ENCODE measurements at places on chromosomes 12 and 14. TPM values are rescaled to one million over a fixed set of nuclear protein-coding genes. Genes with fewer than 3 reads are reported as not detected.

The PTPN21 gene
- polyA plus RNA-seq = 11.9 TPM

The NINJ2 gene
- 2.8 TPM for polyA plus RNA-seq

The CD69 gene
- 12.3 TPM for polyA plus RNA-seq

The RNASE7 gene
- polyA plus RNA-seq = 0.09 TPM

The CFAP54 gene
- polyA plus RNA-seq = 0.46 TPM

The ATN1 gene
- polyA plus RNA-seq = 66.6 TPM

The CELA1 gene
- not detected for polyA plus RNA-seq

The CLEC4A gene
- 5.3 TPM for polyA plus RNA-seq

The BATF gene
- 0.67 TPM for polyA plus RNA-seq

The SCAF11 gene
- 85.0 TPM for polyA plus RNA-seq

The LRFN5 gene
- 2.3 TPM for polyA plus RNA-seq

The BIN2 gene
- 7.0 TPM for polyA plus RNA-seq

The RPL10L gene
- 0.70 TPM for polyA plus RNA-seq

The ATXN7L3B gene
- 44.0 TPM for polyA plus RNA-seq

The ATF7IP gene
- polyA plus RNA-seq = 32.0 TPM

The CLEC4C gene
- 0.07 TPM for polyA plus RNA-seq

The SRRM4 gene
- polyA plus RNA-seq = 1.6 TPM

The SLCO1B3 gene
- not detected for polyA plus RNA-seq

The MANSC4 gene
- 0.19 TPM for polyA plus RNA-seq

The WIF1 gene
- polyA plus RNA-seq = 33.1 TPM

The TC2N gene
- 24.6 TPM for polyA plus RNA-seq

The EXOC3L4 gene
- polyA plus RNA-seq = 33.7 TPM

The GLT1D1 gene
- 0.91 TPM for polyA plus RNA-seq

The FAM90A1 gene
- polyA plus RNA-seq = 0.91 TPM

The ADAMTS20 gene
- polyA plus RNA-seq = 0.49 TPM

The RASAL1 gene
- polyA plus RNA-seq = 0.69 TPM

The IL26 gene
- polyA plus RNA-seq = 0.10 TPM

The IFNG gene
- polyA plus RNA-seq = 0.13 TPM

The MON2 gene
- 49.1 TPM for polyA plus RNA-seq

The OVCH1 gene
- polyA plus RNA-seq = 0.28 TPM

The MGAT4C gene
- 0.43 TPM for polyA plus RNA-seq

The FAM234B gene
- polyA plus RNA-seq = 5.3 TPM

The LGR5 gene
- 71.9 TPM for polyA plus RNA-seq

The ASB2 gene
- polyA plus RNA-seq = 12.1 TPM

The EIF2B2 gene
- 39.8 TPM for polyA plus RNA-seq

The POLE2 gene
- 11.3 TPM for polyA plus RNA-seq

The CRADD gene
- 19.3 TPM for polyA plus RNA-seq

The ACOT6 gene
- 0.04 TPM for polyA plus RNA-seq

The COL2A1 gene
- 9.0 TPM for polyA plus RNA-seq

The OTUB2 gene
- 0.93 TPM for polyA plus RNA-seq

The OR10P1 gene
- not detected for polyA plus RNA-seq

The TTC9 gene
- 1.9 TPM for polyA plus RNA-seq

The RD3L gene
- not detected for polyA plus RNA-seq

The PDE3A gene
- 62.0 TPM for polyA plus RNA-seq

The RASSF3 gene
- 27.8 TPM for polyA plus RNA-seq

The NYNRIN gene
- 54.4 TPM for polyA plus RNA-seq

The TNS2 gene
- 43.5 TPM for polyA plus RNA-seq

The AKAP5 gene
- polyA plus RNA-seq = 3.4 TPM

The DIO2 gene
- 0.79 TPM for polyA plus RNA-seq

The ASIC1 gene
- polyA plus RNA-seq = 4.7 TPM

The HCAR2 gene
- 2.6 TPM for polyA plus RNA-seq

The CKB gene
- 326 TPM for polyA plus RNA-seq

The RDH16 gene
- 0.34 TPM for polyA plus RNA-seq

All from large intestine (tissue), 12 donors.